CD4-positive, CD25-positive, alpha-beta regulatory T cell (primary cell): ENCODE measurements at places on chromosomes 2 and 18. TPM values are rescaled to one million over a fixed set of nuclear protein-coding genes. Genes with fewer than 3 reads are reported as not detected.

Gene FBXO15
- not detected for total RNA-seq

Gene KCNE4
- total RNA-seq = not detected

Gene ALKAL2
- not detected for total RNA-seq

Gene VWA3B
- total RNA-seq = not detected

Gene CCDC178
- total RNA-seq = not detected

Gene CAPN13
- total RNA-seq = not detected

DNA sequence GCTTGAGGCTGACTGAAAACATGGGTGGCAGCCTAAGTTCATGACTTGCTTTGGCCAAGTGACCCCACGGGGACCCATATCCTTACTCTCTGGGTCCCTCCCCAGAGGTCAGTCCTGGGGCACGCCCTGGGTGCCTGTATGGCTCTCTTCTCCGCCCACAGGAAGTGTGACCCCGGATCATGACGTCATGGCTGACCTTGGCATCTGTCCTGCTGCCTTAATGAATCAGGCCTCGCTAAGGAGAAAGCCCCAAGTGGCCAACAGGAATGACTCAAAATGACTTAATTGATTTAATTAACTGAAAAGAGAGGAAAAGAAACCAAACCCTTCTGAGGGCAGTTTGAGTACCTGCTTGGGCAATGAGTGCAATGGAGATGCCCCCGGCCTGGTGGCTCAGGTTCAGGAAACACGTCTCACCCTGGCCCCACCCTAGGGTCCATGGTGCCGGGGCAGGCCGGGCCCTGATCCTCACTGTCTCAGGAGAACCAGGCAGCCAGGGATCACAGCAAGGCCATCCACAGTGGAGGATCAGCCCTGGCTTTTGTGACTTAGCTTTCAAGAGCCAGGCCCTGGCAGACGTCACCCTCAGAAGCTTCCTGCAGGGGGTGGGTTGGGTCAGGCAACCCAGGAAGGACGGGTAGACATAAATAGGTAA, 112.0 kb downstream of the CYP26B1 start:
- DNase-seq = no peak

DNA sequence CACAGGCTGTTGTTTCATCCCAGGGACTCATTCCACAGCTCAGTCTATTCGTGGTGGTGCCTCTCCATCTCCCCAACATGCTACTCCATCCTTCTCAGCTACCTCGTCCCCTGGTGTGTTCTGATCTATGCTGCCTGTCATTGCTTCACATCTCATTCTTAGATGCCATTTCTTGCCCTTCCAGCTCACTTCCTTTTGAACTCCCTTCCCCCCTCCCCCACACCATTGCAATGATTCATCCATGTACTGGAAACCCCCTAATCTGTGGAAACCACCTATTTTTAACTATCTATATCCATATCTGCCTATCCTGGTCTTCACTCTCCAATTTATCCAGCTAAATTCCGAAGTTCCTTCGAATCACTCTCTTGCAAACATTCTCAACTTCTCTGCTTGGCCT, 65.7 kb upstream of the PARD3B start:
- no peak for DNase-seq

DNA sequence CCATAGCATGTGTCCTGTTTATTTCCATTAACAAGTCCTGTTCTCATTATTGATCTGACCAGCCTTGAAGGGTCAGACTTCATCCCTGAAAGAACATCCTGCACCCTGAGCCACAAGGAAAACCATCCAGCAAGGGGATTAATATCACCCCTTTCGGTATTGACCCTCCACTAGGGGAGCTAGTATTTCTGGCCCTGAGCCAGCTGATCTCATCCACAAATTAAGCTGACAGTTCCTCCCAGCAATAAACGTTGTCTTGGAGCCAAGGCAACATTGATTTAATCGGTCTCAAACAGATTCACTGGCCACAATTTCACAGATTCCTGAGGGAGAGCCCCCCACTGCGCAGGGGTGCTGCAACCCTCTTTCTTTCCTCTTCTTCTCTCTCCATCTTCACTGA, 353.1 kb upstream of the FANCL start:
- DNase-seq = no peak

GRCh38 chr2:25743132-25743830, 69.9 kb upstream of the DTNB start:
- peak; percentile 31 for DNase-seq

DNA sequence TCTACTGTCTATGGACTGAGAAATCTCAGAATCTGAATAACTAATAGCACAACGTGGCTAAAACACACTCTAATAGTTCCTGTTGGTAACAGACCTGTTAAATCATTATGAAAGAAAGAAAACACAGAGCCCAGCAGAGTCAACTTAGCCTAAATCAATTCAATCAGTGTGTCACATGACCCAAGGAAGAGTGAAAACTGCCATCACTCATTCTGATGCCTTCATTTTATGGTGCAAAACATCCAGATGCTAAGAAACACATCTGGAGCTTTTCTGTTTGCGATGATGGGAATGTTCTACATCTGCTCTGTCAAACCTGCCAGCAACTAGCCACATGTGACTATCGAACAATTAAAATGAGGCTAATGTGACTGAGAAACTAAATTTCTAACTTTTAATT, 295.7 kb upstream of the TRIB2 start:
- no peak for DNase-seq

- DNase-seq = no peak
Observed at GRCh38 chr2:21231985-21232384, 108.2 kb downstream of the TDRD15 start.

DNA sequence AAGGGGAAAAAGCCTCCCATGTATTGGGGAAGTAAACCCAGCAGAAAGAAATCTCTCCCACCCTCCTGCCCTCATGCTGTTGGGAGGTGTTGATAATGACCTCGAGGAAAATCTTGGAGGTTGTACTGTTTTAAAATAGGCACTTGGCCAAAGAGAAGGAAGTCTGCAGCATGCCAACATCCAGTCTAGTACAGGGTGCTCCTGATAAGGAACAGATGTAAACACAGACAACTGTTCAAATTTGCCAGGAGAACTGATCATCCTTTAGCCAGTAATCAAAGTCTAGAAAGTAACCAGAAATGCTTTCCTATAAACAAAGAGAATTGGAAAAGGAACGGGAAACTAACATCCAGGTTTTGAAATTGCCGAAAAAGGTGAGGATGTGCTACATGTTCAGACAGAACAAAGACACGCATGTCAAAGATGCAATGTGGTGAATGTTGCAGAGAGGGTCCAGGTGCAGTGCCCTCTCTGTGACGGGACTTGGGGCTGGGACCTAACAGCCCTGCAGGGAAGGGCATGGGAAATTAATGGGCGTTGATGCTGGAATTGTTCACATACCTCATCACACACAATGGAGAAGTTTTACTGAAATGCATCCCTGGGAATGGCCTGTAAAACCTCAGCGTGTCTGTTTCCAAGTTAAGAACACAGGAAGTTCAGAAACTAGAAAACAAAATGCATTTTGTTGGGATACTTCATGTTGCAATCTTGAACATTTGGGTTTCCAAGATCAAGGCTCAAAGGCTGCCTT, 125.7 kb upstream of the RND3 start:
- DNase-seq = no peak

GRCh38 chr2:134574611-134575330, 144.0 kb downstream of the TMEM163 start:
- no peak for DNase-seq

DNA sequence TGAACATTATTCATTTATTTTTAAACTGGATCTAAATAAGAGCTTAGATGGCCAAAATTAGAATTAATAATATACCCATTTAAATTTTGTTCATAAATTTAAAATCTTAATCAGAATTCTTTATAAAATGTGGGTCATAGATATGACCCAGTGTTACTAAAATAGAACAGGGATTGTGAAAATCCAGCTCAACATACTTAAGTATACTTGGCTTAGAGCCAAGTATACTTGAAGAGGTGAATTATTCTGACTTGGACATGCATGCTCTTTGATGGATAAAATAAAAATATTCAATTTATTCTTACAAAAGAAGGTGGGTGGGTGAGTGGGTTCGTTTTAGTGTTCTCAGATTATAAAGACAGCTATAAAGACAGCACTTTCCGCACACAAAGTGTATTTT, 70.7 kb downstream of the SPOPL start:
- no peak for DNase-seq

DNA sequence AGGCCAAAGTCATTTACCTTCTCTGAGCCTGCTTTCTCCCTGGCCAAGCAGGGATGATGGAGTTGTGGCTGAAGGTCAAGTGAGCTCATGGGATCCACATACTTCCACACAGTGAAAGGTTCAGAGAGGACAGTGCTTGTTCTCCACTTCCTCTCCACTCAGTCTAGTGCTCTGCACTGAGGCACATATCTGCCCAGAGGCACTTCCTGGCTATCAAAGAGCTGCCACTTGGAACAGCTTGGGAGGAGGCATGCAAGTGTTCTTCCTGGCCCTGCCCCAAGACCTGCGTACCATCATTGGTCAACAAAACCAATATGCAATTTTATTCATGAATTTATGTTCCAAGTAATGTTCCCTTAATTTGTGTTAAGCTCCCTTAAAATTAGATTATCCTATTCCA, 71.9 kb downstream of the RNF152 start:
- DNase-seq = no peak

GRCh38 chr2:198417836-198418235, 613.4 kb downstream of the PLCL1 start:
- no peak for DNase-seq

- peak; percentile 28 for DNase-seq
Observed at GRCh38 chr18:77131652-77132368, 773 bp downstream of the MBP start.

DNA sequence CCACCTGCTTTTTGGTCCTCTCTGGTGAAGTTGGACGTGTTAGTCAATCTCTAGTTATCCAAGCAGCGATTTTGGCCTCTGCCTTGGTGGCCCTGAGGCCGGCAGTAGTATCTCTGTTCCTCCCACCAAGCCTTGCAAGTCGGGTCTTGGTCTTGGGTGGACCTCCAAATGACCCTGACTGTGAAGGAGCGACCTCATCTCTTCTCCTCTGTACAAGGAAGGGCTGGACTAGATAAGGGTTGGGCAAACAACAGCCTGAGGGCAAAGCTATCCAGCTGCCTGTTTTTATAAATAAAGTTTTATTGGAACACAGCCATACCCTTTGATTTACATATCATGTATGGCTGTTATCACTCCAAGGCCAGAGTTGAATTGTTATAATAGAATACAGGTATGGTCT, 74.6 kb upstream of the FOSL2 start:
- DNase-seq = no peak

DNA sequence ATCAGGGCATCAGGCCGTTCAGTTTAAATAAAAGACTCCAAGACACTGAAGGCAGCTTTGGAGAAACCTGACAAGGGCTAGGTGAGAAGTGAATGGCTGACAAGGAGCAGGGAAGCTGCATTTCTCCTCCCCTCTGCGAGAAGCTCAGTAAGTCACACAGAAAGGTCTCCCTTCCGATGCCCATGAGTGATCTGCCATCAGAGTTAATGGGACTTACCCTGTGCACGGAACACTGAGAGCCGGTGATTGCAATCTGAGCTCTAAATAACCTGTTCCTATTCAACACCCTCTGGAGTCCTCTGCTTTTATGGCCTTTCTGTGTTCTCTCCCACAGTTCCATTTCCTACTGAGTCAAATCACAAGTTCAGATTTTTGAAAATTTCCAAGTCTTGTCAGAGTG, 322.2 kb upstream of the MYT1L start:
- no peak for DNase-seq

DNA sequence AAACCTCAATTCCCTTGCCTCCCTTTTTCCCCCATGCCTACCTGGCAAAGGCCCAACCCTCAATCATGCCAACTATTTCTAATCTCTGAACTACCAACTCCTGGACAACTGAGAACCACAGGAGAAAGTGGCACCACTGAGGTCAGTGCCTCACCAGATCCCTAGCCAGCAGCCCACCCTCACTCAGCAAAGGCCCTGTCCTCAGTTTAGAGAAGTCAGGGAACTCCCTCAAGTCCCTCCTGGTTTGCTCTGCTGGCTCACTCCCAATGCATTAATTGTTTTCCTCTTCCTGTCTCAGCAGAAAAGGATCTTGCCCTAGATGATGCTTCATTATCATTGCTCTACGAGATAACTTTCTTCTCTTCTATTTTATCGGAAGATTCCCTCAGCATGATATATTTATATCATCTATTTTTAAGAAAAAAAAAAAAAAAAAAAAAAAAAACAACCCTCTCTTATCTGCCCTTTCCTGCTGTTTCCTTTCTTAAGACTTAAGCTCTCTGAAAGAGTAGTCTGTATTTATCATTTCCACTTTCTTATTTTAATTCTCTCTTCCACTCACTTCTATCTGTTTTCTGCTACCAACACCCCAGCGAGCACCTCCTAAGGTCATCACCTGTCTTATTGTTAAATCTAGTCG, 22.7 kb upstream of the ZBTB14 start:
- DNase-seq = no peak

GRCh38 chr2:137969418-137969765, 5.1 kb downstream of the HNMT start:
- DNase-seq = no peak

DNA sequence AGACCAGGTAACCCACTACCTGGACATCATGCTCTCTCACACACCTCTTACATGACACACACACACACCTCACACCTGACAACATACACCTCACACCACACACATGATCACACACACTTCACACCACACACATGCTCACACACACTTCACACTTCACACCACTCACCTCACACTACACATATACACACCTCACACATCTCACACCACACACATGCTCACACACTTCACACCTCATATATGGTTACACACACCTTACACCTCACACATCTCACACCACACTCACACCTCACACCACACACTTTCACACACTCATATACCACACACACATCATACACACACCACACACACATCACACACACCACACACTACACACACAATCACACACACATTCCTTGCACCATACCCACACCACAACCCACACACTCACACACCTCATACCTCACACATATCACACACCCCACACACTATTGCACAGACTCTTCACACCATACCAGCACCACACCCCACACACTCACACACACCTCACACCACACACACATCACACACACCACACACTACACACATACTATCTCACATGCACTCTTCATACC, 98.1 kb upstream of the PIEZO2 start:
- no peak for DNase-seq

- DNase-seq = no peak
Observed at GRCh38 chr2:182605166-182605565, 110.9 kb upstream of the DNAJC10 start.

- DNase-seq = no peak
Observed at GRCh38 chr2:96185516-96185915, 23.1 kb downstream of the STARD7 start.

DNA sequence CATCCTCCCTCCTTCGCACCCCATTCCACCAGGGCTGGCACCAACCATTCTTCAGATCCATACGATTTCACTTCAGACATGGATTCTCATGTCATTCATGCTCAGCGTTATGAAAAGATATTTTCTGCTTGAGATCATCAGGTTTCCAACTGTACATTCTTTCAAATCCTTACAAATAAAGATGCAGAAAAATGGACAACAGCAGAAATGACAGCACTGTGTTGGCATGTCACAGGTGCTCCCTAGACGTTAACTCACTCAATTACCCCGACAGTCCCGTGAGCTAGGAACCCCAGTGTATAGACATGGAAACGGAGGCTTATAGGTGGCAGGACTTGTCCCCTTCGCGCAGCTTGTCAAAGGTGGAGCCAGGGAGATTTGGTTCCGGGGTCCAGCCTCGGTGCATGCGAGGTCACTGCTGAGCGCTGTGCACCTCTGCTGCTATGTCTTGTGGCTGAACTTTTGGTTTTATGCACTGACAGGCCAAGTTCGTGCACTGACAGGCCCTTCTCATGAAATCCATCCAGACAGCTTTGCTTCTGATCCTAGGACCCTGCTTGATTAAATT, 17.7 kb downstream of the FHL2 start:
- DNase-seq = no peak
